ENCODE measurements at places on chromosomes 3 and 15.
A peak's percentile ranks its signal among the peaks of the same experiment; 100 is the strongest.

GRCh38 chr3:112035241-112035640 is 705 bp downstream of the TMPRSS7 start:
- DNase-seq, result no peak

DNA sequence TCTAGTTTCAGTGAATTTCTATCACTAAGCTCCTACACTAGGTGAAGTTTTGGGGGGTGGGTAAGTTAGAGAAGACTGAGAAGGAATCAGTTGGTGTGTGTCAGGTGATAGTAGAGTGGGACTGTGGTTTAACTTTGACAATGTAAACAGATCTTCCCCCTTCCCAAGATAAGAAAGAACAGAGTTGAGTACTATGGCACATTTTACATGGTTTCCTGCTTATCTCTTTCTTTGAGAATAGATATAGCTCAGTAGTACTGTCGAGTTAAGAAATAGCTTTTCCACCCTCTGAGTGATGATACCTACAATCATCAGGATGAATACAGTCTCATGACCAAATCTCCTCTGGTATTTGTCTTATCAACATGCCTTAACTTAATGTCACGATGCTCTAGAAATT is 42.8 kb downstream of the GAP43 start:
- DNase-seq, result no peak

GRCh38 chr3:128317698-128318231 is 148.9 kb downstream of the DNAJB8 start:
- DNase-seq, result no peak

GRCh38 chr3:197599089-197599765 is 43.5 kb upstream of the BDH1 start:
- DNase-seq, result peak; percentile 52

- no peak for DNase-seq
Observed at GRCh38 chr15:70147178-70147760, 49.6 kb upstream of the TLE3 start.

GRCh38 chr3:13157986-13158385 is 84.8 kb upstream of the IQSEC1 start:
- no peak for DNase-seq
